Activated CD4-positive, alpha-beta T cell treated with anti-CD3 and anti-CD28 coated beads, Interleukin-2, amount 50 U/mL, for 48 hours (primary cell): ENCODE measurements at places on chromosomes 2 and 18.
A peak's percentile ranks its signal among the peaks of the same experiment; 100 is the strongest.

GRCh38 chr2:127639111-127639474, 6.9 kb upstream of the GPR17 start:
- DNase-seq = no peak

GRCh38 chr2:10269291-10269690, 33.4 kb upstream of the HPCAL1 start:
- DNase-seq = no peak

- DNase-seq = no peak
These were observed 1.8 kb downstream of the HOXD9 start for GRCh38 chr2:176124110-176124946.

GRCh38 chr2:138942466-138942865, 162.3 kb upstream of the NXPH2 start:
- no peak for DNase-seq

DNA sequence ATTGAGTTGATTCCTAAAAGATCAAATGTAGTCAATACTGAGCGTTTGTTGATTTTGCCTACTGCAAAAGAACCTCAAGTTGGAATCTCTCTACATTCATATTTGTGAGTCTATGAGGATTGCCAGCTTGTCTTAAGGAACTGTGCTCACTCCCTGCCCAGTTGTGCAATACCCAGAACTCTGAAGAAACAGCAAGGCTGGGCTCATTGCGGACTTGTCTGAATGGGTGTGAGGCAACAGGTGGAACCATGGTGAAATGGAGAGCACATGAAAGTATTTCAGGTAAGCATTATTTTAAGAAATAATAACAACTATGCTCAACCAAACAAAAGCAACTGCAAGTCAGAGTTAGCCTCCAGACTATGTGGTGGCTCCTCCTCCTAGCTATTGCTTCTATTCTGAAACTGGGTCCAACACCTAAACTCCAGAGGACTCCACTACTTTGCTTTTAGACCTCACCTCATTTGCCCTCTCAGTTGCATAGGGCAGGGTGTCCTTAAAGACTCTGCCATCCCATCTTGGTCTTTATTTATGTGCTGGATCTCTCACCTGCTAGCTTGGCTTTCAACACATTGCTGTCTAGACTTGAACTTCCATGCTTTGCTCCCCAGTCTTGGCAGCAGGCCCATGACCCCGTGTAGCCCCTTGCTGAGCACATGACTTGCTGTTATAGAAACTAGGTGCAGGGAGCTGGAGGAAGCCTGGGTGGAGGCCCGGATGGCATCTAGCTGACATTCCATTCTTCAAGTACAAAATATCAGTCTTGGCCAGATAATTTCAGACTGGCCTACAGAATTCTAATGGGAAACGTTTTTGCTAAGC, 94.8 kb upstream of the ARL5A start:
- DNase-seq = no peak

DNA sequence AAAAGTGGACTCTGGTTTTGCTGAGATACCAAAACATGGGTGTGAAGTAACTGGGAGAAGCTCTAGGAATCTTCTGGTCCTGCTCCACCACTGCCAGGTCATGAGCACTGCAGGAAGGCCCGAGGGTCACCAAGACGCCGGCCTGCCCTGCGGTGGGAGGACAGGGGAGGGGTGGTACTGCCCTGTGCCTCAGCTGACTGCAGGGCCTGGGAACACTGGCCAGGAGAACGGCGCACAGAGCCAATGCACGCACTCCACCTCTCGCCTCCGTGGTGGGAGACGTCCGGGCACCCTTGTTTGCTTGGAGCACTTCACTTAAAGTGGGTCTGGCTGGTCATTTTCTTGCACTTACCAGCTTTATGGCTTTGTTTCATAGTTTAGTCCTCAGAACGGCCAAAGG, 153.4 kb downstream of the SH3RF3 start:
- DNase-seq = no peak

DNA sequence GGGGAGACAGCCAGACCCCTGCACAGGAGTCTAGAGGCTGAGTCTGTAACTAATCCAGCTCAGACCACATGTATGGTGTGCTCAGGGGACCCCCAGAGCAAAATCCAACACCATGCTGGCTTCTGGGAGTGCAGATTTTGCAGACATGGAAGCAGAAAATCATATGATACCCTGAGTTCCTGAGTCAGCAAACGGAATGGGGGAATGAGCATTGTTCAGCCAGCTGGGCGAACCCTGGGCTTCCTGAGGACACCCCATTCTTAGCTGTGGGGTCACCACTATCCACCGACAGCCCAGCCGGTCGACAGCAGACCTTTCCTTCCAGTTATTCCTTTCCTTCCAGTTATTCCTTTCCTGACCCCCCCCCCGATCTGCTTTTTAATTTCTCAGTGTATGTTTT, 322.9 kb downstream of the GBX2 start:
- no peak for DNase-seq

DNA sequence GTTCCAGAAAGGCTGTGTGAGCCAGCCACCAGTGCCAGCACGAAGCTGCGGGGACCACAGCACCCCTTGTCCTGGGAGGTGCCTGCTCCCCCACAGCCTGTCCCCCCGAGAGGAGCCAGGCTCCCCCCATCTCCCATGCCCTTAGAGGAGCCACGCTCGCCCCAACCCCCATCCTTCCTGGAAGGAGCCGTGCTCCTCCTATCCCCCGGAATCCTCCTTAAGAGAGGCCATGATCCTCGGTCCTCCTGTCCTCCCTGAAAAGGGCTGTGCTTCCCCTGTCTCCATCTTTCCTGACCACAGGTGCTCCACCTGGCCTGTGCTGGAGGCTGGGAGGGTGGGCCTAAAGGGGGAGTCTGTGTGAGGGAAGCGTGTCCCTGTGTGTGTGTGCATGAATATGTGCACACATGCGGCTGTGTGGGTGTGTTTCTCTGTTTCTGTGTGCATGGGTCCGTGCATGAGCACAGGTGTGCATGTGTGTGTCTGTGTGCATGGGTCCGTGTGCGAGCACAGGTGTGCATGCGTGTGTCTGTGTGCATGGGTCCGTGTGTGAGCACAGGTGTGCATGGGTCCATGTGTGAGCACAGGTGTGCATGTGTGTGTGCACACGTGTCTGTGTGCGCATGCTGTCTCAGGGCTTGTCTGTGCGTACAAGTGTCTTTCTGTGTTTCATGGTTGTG, 80.3 kb downstream of the RTP5 start:
- no peak for DNase-seq

GRCh38 chr2:225768741-225769140, 369.2 kb downstream of the NYAP2 start:
- no peak for DNase-seq

DNA sequence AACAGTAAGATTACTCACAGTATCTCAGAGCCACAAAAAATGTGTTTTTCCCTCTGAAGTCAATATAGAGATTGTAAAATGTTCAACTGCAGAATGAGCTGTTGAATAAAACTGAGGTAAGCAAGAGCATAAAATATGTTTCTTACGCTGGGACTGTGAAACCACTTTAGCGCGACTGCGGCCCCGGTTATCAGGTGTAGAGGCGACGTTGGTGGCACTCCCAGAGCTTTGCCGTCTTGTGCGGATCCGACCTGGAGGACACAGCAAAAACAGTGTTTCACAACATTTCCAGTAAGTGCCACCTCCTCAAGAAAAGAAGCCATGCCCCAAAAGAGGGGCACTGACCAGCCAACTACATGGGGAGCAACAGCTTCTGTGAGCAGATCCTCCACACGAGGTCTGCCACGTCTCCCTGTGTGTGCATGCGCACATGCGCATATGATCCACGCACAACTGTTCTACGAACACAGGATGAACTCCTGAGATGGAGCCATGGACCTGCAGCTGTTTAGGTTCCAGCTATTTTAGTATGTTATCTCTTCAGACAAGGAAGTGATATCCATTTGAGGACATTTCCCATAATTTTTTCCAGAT, 100.7 kb upstream of the RNU4ATAC start:
- DNase-seq = no peak

DNA sequence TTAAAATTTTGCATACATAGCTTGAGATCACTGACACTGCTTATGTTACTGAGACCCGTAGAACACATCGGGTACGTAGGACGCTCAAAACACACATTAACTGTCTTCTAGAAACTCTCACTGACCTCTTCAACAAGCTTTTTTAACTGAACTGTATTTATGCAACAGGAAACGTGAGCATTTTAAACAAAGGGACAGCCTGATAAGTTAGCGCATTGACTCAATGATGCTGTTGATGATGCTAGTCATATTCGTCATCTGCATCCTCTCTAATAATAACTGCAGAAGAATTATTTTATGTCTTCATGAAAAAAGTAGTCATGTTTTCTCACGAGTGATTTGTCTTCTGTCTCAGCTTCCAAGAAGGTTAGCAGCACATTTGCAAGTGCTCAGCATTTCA, 824.0 kb downstream of the DCDC2C start:
- DNase-seq = no peak

DNA sequence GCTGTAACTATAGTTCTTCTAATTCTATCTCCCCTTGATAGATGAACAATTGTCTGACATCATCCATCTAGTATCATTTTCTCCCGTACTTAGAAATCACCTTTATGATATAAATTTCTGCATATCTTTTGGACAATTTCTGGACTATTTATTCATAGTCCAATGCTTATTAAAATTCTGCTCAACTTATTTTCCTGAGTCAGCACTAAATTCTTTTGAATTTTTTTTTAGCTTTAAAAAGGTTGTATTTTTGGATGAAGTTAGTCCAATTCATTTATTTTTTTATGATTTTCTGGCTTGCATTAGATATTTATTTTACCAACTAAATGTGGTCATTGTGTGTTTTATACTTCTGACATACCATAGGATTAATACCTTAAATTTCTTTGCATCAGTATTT, 538.5 kb upstream of the DCC start:
- no peak for DNase-seq

GRCh38 chr2:172342611-172343010, 84.8 kb upstream of the ITGA6 start:
- no peak for DNase-seq

DNA sequence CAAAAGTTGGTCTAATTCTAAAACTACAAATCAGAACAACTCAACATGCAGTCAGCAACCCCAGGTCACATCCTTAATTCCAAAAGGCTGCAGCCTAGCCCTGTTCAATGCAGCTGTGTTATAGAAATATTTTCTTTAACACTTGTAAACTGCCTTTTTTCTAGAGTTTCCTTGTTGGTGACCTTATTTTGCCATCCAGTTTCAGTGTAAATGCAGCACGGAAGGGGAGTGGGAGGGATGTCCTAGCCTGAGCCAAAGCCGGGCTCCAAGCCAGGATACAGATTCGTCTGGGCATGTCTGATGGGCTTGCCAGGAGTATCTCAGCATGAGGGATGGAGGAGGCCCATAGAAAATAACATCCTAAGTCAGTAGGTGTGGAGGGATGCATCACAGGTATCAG, 17.7 kb upstream of the SP3 start:
- no peak for DNase-seq

GRCh38 chr2:88691339-88692183, at the start of gene RPIA:
Gene RPIA (plus strand): TSS chr2:88691673. CDS start chr2:88691699, 26 bp downstream.
- peak; percentile 99 for DNase-seq

DNA sequence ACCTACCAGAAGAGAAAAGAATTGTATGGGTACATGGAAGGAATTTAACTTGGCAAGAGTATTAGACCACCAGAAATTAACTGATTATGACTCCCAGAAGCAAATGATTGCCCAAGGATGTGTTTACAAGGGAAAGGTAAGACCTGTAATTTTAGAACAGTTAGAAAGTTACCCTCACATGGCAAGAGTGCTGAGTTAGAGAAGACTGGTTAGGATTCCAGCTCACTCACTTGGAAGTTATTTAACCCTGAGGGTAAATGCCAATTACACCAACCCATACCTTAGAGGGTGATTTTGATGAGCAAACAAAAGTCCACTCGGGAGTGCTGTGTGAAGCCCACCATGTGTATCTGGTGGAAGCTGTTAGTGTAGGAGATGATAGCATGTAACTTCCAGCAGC, 170.2 kb downstream of the TPGS2 start:
- no peak for DNase-seq

GRCh38 chr18:45373286-45373880, 241.9 kb upstream of the SLC14A2 start:
- no peak for DNase-seq

DNA sequence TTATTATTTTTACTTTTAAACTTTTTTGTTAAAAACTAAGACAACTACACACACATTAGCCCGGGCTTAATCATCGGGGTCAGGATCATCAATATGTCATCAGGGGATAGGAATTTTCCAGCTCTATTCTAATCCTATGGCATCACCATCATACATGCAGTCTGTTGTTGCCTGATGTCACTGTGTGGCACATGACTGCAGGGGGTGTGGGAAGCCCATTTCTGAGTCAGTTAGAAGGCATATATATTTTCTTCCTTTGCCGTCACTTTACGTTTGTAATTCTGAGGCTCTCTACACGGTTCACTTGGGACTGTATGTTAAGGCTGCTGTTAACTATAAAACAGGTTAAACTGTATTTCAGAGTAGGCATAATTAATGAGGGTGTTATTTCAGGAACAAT, 144.4 kb upstream of the ITGA6 start:
- DNase-seq = no peak

DNA sequence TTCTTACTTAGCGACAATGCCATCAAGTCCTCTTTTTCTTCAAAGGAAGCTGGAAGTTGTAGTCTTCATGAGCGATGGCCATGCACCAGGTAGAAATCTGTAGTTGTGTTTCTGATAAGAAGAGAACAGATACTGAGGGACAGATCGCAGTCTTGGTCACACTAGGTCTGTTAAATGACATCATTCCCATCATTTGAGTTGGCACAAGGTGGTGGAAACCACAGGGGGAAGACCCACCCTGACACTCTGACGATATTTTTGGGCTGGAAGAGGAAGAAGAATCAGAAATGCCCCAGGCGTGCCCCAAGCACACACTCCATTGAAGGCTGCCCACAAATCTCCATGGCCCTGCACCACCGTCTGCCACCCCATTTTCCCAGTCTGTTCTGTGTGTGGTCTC, 89.0 kb upstream of the BOD1L2 start:
- DNase-seq = peak; percentile 6

GRCh38 chr2:215104226-215104625, 34.2 kb downstream of the ABCA12 start:
- DNase-seq = no peak

DNA sequence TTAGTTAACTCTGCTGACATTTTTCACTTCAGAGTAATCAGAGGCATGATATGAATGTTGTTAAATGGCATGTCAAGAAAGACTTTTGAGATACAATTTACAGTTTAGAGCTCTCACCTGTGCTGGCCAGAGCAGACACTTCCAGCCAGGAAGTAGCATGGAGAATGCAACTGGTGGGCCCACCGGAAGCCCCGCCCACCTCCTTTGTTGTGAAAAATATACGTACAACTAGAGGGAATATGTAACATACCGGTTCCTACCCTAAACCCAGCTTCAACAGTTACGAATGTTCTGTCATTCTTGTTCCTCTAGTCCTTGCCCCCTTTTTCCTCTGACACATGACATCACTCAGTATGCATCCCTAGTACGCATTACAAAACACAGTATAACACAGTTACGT, 70.2 kb upstream of the ITM2C start:
- peak; percentile 49 for DNase-seq

GRCh38 chr2:31256611-31257382, 22.8 kb downstream of the EHD3 start:
- no peak for DNase-seq

DNA sequence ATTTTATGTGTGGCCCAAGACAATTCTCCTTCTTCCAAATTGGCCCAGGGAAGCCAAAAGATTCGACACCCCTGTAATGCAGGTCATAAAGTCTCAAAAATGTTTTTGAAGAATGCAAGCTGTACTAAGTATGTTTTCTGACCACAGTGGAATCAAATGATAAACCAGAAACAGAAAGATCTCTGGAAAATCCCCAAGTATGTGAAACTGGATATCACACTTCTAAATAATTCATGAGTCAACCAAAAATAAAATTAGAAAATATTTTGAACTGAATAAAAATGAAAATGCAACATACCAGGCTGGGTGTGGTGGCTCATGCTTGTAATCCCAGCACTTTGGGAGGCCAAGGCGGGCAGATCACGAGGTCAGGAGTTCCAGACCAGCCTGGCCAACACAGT, 34.1 kb upstream of the UBE2F start:
- no peak for DNase-seq
